ENCODE measurements at places on chromosomes 12 and 14.

GRCh38 chr12:4271717-4272423 is 1.7 kb upstream of the CCND2 start:
- DNase-seq = peak; percentile 96

DNA sequence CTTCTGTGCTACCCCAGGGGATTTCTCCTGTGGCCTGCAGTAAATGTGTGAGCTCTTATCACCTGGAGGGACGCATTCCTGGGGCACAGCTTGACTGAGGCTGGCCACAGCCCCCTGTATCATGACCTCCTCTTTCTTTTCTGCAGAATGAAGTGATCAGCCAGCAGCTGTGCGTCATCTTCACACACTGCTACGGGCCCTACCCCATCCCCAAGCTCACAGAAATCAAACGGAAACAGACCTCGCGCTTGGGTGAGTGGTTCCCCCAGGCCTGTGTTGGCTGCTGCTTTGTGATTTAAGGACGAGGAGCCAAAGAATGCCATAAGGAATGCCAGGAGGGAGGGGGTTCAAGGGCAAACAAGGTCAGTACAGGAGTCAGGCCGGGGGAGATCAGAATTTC is 50.5 kb upstream of the PWP1 start:
- DNase-seq = no peak

DNA sequence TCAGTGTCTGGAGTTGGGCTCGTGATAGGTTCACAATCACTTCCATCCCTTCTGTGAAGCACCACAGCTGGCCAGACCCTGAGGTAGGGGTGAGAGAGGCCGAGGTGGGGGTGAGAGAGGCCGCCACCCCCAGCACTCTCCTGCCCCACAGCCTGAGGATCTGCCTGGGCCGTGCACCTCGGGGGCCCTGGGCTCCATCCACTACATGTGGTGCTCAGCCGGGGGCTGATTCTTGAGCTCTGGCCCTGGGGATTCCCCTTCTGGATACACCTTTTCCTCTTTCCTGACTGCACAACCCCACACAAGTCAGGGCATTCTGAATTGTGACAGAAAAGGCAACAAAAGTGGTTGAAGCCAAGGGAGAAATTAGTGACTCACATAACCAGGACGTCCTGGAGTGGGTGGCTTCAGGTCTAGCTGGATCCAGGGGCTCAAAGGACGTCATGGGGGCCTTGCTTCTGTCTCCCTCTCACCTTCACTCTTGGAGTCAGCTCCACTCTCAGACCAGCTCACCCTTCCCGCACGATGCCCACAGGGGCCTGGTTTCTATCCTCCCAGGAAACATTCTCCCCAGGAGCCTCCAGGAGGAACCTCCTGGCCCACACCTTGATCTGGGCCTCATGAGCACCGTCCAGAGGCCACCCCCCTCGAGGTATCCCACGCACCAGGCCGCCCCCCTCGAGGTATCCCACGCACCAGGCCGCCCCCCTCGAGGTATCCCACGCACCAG is 12.1 kb upstream of the FBRSL1 start:
- DNase-seq = no peak

- DNase-seq = no peak
These were observed 5.4 kb downstream of the MAGOHB start for GRCh38 chr12:10607885-10608458.

- no peak for DNase-seq
These were observed 373.1 kb upstream of the DDHD1 start for GRCh38 chr14:53526200-53526599.

- no peak for DNase-seq
These were observed 52.4 kb upstream of the AP4S1 start for GRCh38 chr14:30972882-30973582.

- DNase-seq = no peak
These were observed 100.3 kb upstream of the PLEKHG7 start for GRCh38 chr12:92602476-92602875.

GRCh38 chr12:12441843-12442461 is 85.1 kb downstream of the BORCS5 start:
- peak; percentile 35 for DNase-seq

DNA sequence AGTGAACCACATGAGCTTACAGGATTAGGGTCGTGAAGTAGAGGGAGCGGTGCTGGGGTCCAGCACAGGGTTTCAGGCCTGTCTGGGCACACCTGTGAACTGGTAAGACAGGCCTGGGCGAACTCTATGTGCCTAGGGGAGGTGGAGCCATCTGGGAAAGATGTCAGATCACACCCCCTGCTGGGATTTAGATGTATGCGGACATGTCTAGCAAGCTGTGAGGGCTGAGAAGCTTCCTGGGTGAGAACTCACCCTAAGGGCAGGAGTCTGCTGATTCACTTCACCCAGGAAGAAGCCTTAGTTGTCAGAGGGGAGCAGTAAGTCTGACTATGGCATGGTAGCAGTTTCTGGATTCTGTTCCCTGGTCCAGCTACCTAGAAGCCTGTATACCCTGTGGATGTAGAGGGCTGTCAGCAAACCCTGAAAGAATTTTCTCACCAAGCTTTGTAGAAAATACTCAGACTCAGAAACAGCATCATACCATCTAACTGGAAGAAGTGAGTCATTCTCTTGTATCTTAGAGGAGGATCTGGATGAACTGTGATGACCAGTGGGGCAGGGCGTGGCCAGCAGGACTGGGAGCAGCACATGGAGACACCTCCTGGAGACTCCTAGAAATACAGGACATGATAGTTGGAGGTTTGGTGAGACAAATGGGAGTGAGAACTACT is 11.2 kb upstream of the PYGL start:
- peak; percentile 59 for DNase-seq

GRCh38 chr12:6774499-6775062 is 2.3 kb downstream of the LAG3 start:
- DNase-seq = no peak

- peak; percentile 72 for DNase-seq
These were observed 2.0 kb downstream of the BHLHE41 start for GRCh38 chr12:26122681-26123481.

DNA sequence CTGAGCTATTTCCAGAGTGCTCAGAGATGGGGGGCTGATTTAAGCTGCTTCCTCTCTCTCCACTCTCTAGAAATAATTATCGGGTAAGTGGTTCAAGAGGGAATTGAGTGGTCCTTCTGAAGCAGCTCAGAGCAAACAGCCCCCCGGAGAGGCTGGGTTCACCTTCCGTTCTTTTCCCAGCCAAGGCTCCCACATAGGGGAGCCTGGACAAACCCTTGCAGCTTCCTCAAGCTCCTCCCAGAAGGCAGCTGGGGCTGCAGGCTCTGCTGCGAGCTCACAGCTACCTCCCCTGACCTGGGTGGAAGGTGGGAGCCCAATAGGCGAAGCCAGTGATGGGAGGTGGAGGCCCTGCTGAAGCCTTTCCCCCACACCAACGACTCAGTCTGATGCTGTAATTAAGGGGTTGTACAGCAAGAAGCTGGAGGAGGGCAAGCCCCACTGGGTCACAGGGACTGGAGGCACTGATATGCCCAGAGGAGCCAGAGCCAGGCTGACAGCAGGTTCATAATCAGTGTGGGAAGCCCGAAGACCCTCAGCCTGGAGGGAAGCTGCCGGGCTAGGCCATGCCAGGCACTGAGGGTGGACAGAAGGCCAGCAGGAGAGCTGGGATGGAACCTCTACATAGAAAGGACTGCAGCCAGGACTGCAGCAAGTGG is 52.4 kb downstream of the ARL6IP4 start:
- DNase-seq = no peak

DNA sequence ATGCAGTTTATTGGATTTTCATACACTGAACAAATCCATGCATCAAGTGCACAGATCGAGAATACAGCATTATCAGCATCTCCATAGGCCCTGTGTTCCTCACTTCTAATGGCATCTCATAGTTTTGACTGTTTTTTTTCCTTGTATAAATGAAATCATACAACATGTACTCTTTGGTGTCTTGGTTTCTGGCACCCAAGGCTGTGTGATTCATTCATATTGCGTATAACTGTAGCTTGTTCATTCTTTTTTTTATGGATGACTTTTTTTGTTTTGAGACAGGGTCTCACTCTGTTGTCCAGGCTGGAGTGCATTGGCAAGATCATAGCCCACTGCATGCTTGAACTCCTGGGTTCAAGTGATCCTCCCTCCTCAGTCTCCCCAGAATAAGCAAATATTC is 14.3 kb downstream of the RASSF8 start:
- DNase-seq = no peak

- no peak for DNase-seq
These were observed 659.6 kb upstream of the TBX3 start for GRCh38 chr12:115343601-115344000.

DNA sequence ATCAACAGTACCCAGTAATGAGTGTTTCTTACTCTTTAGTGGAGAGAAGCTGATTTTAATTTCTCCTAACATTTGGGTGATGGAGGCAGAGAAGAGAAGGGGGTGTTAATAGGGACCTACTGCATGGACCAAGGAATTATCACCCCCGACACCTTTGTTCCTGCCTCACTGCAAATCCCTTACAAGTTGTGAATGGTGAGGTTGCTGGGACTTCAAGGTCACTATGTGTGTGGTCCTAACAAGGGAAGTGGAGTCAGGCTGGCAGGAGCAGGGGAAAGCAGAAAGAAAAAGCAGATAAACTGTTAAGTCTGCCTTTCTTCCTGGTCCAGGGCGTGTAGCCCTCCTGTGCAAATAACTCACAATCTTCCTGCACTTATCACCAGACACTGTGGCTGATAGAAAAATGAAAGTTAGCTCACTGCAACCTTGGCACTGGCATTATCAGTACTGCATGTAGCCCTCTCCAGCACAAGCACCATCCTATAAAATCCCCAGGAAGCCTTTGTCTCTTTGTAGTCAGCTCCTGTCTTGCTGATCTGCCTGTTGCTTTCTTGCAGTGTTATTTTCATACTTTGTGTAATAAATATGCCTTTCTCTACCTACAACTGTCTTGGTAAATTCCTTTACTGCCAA is 112.3 kb upstream of the DNM1L start:
- DNase-seq = no peak

DNA sequence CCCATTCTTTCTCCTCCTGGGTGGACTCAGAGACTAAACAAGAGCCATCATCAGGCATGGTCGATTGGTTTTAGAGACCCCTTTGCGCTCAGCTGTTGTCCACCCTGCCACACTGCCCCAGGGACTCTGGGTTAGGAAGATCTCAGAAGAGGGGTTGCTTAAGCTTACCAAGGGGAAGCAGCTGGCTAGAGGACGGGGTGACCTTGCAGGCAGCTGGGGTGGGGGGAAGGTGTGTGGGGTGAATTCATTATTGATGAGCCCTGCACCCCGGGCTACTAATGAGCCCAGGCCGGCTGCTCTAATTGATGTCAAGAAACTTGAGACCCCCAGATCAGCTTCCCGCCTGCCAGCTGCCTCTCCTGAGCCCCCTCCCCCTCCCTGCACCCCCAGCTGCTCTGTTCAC is 8.7 kb upstream of the ZNF385A start:
- DNase-seq = no peak

- DNase-seq = no peak
These were observed 978.1 kb downstream of the GALC start for GRCh38 chr14:87014856-87015255.

Data from Peyer's patch (tissue), 4 donors.